ENCODE measurements at places on chromosomes 11 and 22.
A peak's percentile ranks its signal among the peaks of the same experiment; 100 is the strongest.

- no peak for DNase-seq
Measured at GRCh38 chr11:45193695-45194094, 47.3 kb downstream of the PRDM11 start.

GRCh38 chr11:14253421-14253820 is 105.6 kb downstream of the RRAS2 start:
- no peak for DNase-seq

GRCh38 chr22:17873116-17873515 is 98.8 kb upstream of the BID start:
- no peak for DNase-seq

DNA sequence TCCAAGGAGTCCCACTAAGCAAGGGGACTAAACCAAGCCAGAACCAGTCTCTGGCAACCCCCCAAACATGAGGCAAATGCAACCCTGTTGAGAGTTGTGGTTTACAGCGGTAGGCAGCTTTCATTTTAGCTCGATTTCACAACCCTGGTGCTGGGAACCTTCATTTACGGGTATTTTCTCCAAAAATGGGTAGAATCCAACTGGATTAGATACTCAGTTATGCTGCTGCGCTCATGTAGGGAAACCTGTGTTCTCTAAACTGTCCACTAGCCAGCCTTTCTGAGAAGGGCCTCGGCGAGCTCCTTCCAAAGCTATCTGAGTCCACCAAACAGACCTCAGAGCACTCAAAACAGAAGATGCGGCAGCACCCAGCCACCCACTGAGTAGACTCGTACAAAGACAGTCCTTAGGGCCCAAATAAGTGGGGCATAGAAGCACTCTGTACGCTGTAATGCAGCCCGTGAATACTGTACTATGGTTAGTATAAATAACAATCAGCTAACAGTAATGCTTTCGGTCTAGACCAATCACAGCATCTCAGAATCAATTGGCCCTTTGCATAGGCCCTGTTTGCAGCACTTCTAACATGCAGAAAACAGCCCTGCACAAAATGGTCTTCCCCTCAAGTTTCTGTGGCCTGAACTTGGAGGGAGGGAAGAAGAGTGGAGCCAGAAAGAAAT is 104.7 kb downstream of the ETS1 start:
- DNase-seq: no peak

DNA sequence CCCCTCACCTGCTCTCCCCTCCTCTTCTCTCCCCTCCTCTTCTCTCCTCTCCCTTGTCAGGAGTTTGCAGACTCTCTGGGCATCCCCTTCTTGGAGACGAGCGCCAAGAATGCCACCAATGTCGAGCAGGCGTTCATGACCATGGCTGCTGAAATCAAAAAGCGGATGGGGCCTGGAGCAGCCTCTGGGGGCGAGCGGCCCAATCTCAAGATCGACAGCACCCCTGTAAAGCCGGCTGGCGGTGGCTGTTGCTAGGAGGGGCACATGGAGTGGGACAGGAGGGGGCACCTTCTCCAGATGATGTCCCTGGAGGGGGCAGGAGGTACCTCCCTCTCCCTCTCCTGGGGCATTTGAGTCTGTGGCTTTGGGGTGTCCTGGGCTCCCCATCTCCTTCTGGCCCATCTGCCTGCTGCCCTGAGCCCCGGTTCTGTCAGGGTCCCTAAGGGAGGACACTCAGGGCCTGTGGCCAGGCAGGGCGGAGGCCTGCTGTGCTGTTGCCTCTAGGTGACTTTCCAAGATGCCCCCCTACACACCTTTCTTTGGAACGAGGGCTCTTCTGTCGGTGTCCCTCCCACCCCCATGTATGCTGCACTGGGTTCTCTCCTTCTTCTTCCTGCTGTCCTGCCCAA is 1.9 kb upstream of the CNIH2 start:
- DNase-seq: no peak

DNA sequence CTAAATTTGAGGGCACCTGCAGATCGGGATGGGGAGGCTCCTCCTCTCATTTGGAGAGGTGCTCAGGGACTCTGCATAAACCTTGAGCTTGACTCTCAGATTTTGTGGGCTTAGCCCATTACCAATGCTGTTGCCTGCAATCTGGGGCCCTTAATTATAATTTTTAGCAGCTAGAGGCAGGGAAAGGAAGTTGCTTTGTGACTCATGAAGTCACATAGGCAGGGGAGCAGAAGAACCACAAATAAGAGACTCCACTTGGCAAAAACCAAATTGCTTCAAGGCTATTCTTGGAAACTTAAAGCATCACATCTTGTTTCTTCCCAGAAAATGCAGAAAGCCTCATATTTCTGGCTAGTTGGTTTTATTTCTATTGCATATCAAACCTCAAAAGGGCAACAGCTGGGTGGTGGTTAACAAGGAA is 46.9 kb downstream of the MICAL2 start:
- no peak for DNase-seq

- DNase-seq: no peak
Measured at GRCh38 chr11:3816673-3817072, 8.3 kb downstream of the PGAP2 start.

DNA sequence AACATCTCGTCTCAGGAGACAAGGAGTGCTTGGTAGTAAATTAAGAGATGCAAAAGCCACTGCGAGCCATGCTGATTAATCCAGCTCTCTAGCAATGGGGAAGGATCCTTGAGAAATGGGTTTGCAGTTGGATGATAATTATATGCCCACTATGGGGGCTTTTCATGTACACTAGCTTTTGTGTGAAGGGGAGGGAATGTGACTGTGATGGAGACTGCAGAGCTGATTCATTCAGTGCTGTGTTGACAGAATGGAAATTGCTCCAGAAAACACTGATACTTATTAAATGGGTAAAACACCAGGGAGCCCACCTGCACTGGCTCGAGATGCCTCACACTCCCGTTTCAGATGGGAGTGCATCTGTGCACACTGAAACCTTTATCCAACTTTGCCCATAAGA is 37.0 kb upstream of the KIRREL3 start:
- DNase-seq: no peak

- DNase-seq: no peak
Measured at GRCh38 chr11:70032470-70032795, 45.7 kb upstream of the ANO1 start.

GRCh38 chr22:36541831-36542411 is 13.0 kb upstream of the EIF3D start:
- peak; percentile 65 for DNase-seq

- no peak for DNase-seq
Measured at GRCh38 chr11:32893343-32894148, 935 bp downstream of the QSER1 start.

- DNase-seq: no peak
Measured at GRCh38 chr11:36053281-36053680, 109.4 kb downstream of the LDLRAD3 start.

Data from HFF-Myc (cell line).